ENCODE measurements at places on chromosomes 12 and 14.
A peak's percentile ranks its signal among the peaks of the same experiment; 100 is the strongest.

DNA sequence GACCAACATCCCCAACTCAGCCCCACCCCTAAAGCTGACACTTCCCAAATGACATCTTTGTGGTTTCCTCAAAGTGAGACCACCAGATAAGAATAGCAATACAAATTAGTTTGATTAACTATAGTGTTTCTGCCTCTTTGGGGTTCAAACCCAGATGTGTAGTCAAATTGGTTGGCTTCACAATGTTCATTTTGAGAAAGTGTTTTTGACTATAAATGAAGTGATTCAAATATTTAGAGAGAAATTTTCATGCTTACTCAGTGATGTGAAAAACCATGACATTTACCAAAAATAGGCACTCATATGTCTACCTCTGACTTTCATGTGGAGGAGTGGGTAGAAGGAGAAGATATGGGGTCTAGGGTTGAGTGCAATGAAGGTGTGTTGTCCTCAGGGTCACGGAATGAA lies 218.4 kb downstream of the BCAT1 start:
- no peak for DNase-seq

- DNase-seq = no peak
Measured at GRCh38 chr12:1773937-1774655, 46.3 kb upstream of the LRTM2 start.

DNA sequence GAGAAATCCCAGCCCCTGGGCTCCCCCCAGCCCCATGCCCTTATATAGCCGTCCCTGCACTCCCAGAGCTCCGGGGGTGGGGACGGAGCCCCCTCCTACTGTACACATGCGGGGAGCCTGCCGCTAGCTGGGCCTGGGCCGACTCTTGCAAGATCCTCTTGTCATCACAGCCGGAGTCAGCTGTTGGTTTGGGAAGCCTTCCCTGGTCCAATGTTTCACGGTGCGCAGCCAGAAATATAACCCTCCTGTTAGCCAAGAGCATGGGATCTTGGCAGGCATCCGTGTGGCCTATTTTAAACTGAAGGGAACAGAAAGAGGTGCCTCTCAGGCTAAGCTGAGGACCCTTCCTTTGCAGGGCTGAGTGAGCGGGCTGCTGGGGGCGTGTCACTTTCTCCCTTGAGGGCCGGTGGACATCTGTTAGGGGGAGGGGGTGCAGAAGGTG lies 175.3 kb downstream of the TSPAN9 start:
- peak; percentile 15 for DNase-seq

DNA sequence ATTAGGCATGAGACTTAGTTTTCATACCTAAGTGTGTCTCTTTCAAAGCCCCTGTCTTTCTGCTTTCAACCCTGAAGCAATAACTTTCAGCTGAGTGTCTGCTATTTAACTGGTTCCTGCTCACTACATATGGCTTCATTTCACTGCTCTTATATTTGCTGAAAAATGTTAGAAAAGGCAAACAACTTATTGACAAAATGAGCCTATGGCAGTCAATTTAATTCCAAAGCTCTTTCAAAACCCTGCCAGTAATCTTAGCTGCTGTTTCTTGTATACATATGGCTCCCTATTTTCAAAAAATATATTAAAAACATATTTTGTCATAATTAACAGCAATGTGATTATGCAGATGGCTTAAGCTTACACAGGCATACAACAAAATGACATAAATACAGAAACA lies 334.1 kb upstream of the MGAT4C start:
- no peak for DNase-seq

DNA sequence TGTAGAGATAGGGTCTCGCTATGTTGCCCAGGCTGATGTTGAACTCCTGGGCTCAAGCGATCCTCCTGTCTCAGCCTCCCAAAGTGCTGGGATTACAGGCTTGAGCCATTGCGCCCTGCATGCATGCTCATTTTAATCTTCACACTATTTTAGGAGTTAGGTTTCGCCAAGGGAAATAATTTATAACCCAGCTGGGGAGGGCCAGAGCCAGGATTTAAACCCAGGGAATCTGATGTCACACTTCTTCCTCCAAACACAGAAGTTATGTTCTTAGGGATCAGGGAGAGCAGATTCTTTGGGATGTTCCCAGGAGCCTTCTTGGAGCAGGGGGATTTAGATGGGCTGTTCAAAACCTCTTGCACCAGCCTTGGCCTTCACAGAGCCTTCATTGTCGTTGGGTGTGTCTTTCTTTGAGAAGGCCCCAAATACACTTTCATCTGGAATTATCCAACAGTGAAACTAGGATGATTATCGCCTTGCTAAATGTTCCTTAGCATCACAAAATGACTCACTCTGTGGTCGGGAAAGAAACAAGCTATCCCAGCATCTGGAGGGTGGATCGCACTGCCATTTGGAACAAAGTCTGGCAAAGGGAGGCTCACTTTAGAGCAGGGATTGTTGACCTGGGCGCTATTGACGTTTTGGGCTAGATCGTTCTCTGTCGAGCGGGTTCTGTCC lies 8.2 kb upstream of the PPP1CC start:
- no peak for DNase-seq

GRCh38 chr12:111034886-111035577 lies 114.7 kb upstream of the MYL2 start:
- no peak for DNase-seq

GRCh38 chr12:92558806-92559205 lies 144.0 kb upstream of the PLEKHG7 start:
- no peak for DNase-seq

DNA sequence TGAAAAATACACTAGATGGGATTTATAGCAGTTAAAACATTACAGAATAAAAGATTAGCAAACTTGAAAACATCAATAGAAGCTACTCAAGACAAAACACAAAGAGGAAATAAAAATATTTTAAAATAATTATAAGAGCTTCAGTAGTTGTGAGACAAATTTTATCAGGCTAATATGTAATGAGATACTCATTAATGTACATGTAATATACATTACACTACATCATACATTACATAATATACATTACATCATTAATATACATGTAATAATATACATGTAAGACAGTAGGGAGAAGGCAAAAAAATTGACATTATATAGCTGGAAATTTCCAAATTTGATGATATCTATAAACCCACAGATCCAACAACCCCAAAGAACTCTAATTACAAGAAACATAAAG lies 249.4 kb upstream of the HMGA2 start:
- DNase-seq = no peak

- DNase-seq = no peak
Measured at GRCh38 chr12:62331306-62331705, 71.1 kb downstream of the USP15 start.

GRCh38 chr14:74973003-74973653 lies 17.7 kb upstream of the PGF start:
- no peak for DNase-seq

DNA sequence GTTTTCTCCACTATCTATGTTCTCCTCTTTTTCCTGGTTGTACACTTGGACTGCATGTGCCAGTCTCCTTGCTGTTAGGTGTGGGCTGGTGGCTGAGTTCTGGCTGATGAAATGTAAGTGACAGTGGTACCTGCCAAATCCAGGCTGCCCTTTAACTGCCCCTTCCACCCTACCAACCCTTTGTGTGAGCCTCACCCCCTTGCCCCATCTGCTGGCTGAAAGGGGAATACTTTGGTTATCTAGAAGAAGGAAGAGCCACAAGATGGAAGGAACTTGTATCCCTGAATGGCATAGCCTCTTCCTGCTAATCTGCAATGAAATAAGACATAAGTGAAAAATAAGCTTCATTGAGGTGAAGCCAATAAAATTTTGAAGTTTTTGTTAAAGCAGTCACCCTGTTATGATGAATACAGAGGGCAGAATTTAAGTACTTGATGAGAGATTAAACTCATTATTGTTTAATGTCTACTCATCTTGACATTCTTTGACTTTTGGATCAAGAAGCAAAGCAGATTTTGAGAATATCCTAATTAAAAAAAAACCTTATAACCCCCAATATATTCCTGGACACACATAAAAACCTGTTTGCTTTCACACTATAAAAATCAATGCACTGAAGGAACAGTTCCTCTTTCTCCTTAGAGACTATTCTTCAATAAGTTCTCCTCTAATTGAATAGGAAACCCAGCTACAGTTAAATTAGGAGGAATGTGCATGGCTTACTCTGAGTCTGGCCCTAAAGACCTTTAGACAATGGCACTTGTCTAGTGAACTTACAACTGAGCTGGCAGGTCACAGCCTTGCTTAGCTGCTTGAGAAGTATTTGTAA lies 262.6 kb upstream of the BTG1 start:
- no peak for DNase-seq

GRCh38 chr12:105993766-105994555 lies 144.8 kb downstream of the NUAK1 start:
- no peak for DNase-seq

DNA sequence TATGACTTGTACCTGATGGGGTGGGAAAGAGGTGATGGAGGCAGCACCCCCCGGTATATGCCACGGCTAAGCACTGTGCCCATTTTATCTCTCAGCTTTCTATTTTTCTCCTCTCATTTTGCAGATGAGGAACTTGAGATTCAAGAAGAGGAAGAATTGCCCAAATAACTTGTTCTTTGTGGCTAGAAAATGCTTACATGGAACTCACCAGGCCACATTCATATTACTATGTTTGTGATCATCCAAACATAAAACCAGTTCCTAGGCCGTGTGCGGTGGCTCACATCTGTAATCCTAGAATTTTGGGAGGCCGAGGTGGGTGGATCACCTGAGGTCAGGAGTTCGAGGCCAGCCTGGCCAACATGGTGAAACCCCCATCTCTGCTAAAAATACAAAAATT lies 14.5 kb upstream of the PSMD9 start:
- DNase-seq = no peak

GRCh38 chr12:27900920-27901879 lies 71.3 kb downstream of the PTHLH start:
- no peak for DNase-seq

- DNase-seq = peak; percentile 29
Measured at GRCh38 chr14:52949711-52950409, 990 bp downstream of the FERMT2 start.

GRCh38 chr12:54352022-54352531 lies 12.2 kb downstream of the GPR84 start:
- DNase-seq = peak; percentile 15

- DNase-seq = no peak
Measured at GRCh38 chr12:125604976-125605375, 539.7 kb downstream of the AACS start.

GRCh38 chr12:14841761-14842160 lies 1.6 kb downstream of the ART4 start:
- DNase-seq = no peak

DNA sequence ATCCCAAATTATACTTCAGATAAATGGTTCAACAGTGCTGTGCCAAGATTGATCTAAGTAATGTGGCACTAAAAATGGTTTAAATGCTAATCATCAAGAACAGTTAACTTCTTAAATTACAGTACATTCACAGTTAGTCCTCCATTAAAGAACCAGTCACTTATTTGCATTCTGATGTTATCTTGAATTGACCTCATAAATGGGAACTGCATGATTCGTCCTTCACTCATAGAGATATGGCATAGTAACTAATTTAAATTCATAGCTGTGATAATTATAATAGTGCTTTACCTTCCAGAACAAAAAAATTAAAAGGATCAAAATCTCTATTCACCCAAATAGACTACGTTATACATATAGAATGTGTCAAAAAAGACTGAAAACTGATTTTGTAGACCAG lies 61.1 kb downstream of the COCH start:
- no peak for DNase-seq

- DNase-seq = no peak
Measured at GRCh38 chr14:37417151-37417550, 177.9 kb downstream of the FOXA1 start.

DNA sequence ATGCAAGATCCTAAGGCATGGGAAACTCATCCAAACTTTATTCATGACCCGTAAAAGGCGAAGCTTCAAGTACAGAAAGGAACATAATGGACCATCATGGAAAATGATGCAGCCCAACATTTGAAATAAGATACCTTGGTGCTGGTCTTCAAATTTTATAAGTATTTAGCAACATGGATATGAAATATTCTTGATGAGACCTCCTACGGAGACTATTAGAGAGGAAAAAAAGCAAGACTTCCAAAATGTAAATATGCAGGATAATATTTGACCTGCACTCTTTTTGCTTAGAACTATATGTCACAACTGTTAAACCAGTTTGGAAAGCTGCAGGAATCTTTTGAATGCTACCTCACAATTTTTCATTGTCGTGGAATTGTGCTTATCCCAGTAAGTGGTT lies 168.8 kb upstream of the ARID2 start:
- no peak for DNase-seq

DNA sequence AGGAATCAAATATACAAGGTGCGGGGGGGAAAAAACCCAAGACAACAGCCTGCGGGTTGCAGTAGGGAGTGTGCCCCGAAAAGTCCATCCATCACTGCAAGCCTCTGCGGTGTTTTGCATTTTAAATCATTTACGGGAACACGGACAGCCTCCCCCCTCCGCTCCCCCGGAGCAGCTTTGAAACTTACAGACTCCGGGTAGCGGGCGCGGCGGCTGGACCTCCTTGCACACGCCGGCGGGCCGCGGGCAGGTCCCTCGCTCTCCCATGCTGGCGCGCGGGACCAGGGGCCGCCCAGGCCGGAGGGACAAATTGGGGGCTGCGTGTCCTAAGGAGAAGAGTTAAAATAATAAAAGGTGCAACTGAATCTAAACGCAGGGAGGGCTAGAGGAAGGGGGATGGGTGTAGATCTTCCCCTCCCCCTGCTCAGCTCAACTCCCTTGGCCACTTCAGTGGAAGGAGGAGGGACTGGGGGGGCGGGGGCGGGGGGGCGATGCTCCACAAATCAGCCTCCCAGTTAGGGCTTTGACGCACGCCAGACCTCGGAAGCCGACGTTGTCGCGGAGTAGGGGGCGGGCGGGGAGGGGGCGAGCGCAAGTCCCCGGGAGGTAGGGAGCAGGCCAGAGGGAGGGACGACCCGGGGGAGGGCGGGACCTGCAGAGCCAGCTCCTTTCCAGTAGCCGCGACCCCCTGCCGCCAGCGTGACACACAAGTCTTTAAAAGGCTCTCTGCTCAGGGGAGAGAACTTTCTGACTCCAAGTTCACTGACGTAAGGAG lies at the start of gene KCNJ8:
TSS of gene KCNJ8 (minus strand) at position 349 of the 775 bp plus-strand sequence. CDS start 1,090 bp downstream, outside the sequence.
- no peak for DNase-seq

GRCh38 chr12:113081873-113082272 lies 25.3 kb downstream of the DTX1 start:
- DNase-seq = no peak

- no peak for DNase-seq
Measured at GRCh38 chr12:75471902-75472890, 8.4 kb upstream of the GLIPR1 start.

DNA sequence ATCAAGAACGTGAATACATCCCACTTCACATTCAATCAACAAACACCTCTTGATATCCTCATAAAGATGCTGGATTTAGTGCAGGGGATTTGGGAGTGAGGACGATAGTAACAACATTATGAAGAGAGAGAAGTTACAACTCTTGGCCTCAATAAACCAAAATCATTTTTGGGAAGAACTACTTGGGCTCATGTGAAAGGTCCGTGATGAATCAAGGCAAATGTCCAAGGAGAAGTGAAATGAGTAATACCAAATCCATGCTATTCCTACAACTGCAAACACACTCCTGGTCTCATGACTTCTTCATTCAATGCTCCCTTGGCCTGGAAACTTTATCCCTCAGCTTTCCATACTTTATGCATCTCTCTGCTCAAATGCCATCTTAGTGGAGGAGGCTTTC lies 162.0 kb upstream of the LMNTD1 start:
- no peak for DNase-seq

GRCh38 chr12:70590051-70590450 lies 47.2 kb downstream of the PTPRB start:
- no peak for DNase-seq

- no peak for DNase-seq
Measured at GRCh38 chr12:115191342-115191741, 507.4 kb upstream of the TBX3 start.
